Stimulated activated CD8-positive, alpha-beta memory T cell treated with anti-CD3 and anti-CD28 coated beads, Interleukin-4, amount 100 ng/mL, for 4 hours (primary cell): ENCODE measurements at places on chromosomes 6 and 20.

DNA sequence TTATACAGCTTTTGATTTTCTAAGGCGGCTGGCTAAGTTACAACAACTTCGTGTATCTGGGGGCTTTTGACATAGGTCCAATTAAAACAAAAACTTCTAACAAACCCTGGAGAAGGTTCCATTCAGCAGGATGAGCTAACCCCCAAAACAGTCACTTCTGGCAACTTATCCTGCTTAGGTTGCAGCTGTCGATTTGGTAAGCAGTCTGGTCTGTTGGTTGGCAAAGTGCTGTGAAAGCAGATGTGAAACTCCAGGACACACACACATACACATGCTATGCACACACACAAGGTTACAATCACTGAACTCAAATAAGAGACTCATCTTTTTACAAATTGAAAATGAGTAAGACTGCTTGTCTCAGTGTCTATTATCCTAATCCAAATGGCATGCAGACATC lies 119.0 kb upstream of the STMND1 start:
- DNase-seq, result no peak

DNA sequence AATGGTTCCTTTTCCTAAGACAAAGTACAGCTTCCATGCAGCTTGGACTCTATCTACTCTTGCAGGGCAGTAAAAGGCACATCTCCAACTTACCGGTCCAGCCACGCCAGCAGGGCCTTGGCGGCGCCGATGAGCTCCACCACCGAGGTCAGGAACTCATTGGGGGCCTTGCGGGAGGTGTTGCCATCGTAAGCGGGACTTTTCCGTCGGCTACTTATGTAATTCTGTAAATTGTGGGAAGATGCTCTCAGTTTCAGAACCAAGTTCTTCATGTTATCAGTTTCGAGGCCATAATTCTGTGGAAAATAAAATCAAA lies 68.5 kb downstream of the CNKSR3 start:
- DNase-seq, result no peak

GRCh38 chr6:165649166-165650137 lies 13.6 kb downstream of the PDE10A start:
- no peak for DNase-seq

- no peak for DNase-seq
These were observed 27.8 kb downstream of the RNF8 start for GRCh38 chr6:37381579-37381978.

GRCh38 chr6:20978151-20978614 lies 443.9 kb downstream of the CDKAL1 start:
- DNase-seq, result no peak

- no peak for DNase-seq
These were observed 36.1 kb upstream of the CHRNA4 start for GRCh38 chr20:63397155-63397843.

GRCh38 chr20:20373091-20373571 lies 5.2 kb downstream of the INSM1 start:
- no peak for DNase-seq

DNA sequence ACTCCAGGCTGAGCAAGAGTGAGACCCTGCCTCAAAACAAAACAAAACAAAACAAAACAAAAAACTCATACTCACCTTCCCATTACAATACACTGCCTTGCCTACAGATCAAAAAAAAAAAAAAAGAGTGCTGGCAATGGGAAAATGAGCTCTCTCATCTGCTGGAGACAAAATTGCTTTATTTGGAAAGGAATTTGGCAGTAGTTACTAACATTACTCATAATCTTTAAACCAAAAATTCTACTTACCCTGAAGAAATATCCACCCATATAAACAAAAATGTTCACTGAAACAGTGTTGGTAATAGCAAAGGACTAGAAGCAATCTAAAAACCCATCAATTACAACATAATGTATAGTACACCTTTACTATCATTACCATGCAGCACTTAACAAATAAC lies 120.4 kb downstream of the RNGTT start:
- no peak for DNase-seq

DNA sequence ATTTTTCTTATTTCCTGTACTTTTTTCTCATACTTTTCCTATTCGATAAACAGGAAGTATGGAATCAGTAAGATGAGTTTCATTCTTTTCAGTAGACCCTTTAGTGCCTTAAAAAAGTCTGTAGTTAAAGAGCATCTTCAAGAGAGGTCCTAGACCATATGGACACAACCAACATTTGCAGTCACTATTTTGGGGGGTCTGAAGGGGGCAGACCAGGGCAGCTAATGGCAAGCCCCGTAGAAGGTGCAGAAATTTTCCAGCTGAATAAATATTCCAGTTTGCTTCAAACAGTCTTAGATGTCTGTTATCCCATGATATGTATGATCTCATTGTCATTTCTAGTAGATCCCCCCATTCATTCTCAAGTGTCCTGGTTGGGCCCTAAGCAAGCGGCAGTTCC lies 52.8 kb downstream of the MAP3K5 start:
- DNase-seq, result no peak

- DNase-seq, result no peak
These were observed 6.9 kb downstream of the TP53INP2 start for GRCh38 chr20:34710861-34711574.

DNA sequence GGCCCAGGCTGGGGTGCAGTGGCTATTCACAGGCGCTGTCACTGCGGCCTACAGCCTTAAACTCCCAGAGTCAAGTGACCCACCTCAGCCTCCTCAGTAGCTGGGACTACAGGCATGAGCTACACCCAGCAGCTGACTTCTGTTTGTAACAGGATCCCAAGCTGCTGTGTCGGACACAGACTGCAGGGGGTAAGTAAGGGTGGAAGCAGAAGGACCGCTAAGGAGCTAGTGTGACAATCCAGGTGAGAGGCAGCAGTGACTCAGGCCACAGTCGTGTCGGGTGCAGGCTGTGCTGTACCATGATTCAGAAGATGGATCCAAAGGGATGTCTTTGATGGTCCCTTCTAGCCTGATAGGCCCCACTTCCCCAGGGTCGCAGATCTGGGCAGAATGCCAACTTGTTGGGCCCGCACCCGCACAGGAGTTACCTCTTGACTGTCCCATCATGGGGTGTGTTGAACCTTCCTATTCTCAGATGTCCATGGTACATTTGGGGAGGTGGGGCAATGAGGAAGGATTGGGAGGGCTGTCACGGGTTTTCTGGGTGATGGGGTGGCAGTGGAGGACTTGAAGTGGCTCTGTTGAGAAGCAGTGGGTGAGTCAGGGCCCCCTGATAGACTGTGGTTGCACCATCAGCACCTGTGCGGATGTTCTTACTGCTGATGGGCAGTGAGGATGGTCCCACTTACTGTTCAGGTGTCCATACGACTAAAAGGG lies 25.3 kb downstream of the AAR2 start:
- DNase-seq, result no peak

DNA sequence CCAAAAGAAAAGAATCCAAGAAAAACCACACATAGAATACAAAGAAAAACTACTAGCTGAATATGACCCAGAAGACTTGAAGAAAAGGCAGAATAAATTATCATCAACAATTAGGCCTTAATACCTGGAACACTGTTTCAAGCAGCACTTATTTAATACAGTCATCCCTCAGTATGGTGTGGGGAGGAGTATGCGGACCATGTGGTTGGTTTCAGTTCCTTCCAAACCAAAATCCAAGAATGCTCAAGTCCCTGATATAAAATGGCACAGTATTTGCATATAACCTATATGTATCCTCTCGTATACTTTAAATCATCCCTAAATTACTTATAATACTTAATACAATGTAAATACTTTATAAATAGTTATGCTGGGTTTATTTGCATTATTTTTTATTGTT lies 16.1 kb downstream of the CDK19 start:
- DNase-seq, result no peak

- no peak for DNase-seq
These were observed 37.0 kb downstream of the PLCG1 start for GRCh38 chr20:41174373-41174772.

- DNase-seq, result no peak
These were observed 11.9 kb upstream of the MYCT1 start for GRCh38 chr6:152685819-152686218.

GRCh38 chr20:54179946-54180345 lies 6.2 kb upstream of the CYP24A1 start:
- DNase-seq, result no peak

DNA sequence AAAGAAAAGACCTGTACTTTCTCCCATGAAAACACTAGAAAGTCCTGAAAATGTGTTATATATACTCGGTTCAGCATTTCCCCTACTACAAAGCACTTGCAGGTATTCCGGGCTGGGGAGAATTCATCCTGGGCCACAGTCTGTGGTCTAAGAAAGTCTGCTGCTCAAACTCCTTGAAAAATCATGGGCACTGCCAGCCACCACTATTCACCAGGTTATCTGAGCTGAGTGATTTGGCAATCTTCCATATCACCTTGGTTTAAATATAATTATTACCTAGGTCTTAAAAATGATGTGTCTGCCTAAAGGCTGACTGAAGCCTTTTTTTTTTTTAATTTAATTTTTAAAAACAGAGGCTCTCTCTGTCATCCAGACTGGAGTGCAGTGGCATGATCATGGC lies 11.3 kb downstream of the FKBP5 start:
- DNase-seq, result no peak

DNA sequence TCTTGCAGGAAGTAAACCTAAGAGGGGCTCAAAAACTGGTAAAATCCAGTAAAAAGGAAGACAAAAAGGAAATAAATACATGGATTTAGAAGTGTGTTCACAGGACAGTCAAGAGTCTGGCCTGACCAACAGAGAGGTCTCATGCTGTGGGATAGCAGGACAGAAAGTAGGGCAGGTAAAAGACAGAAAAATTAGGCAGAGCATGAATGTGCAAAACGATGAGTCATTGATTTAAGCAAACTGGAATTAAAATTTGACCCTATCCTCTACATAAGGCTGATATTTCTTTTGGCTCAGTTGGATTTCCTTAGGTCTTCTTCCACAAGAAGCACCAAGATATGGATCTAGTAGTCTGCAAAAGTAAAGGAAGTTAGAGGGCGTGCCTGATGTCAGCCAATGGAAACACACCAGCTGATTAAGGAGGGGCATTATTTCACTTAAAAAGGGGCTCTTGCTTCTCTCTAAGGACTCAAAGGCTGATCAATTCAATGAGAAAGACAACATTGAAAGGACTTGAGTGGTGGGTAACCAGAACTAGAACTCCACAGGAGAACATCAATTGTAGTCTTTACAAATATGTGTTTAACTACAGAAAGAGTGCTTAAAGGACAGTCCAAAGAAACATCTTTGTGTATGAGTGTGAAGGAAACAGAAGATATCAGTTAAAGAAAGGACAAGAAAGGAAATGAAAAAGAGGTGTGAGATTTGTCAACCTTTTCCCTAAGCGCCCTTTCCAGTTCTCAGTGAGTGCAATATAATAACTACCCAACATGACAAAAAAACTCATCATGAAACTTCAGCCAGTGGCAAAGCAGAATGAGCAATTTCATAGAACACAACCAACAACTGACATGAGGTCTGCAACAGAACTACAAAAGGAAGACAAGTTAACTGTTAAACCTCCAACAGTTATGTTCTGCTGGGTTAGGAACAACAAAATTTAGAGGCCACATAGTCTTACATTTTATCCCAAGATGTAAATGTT lies 19.4 kb upstream of the MYB start:
- no peak for DNase-seq

GRCh38 chr6:36499918-36500317 lies 47.4 kb downstream of the STK38 start:
- no peak for DNase-seq

GRCh38 chr20:51884561-51884960 lies 82.2 kb upstream of the SALL4 start:
- DNase-seq, result no peak

DNA sequence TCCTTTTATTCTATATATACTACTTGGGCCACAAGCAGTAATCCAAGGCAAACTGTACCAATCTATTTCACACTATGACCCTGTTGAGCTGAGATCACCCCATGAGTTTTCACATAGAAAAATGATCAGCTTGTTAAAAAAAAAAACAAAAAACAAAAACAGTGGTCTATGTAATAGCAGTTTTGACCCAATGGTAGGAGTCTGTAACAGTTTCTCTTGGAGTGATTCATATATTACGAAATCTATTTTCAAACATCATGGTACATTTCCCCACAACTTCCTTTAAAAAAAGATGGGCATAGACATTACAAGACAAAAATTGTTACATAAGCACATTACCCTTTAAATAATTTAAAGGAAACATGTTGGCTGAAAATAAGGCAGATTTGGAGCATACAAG lies 78.1 kb downstream of the PRSS35 start:
- no peak for DNase-seq

GRCh38 chr6:50608421-50608820 lies 104.9 kb upstream of the TFAP2D start:
- no peak for DNase-seq

GRCh38 chr6:44702292-44702691 lies 314.8 kb downstream of the CDC5L start:
- DNase-seq, result no peak

DNA sequence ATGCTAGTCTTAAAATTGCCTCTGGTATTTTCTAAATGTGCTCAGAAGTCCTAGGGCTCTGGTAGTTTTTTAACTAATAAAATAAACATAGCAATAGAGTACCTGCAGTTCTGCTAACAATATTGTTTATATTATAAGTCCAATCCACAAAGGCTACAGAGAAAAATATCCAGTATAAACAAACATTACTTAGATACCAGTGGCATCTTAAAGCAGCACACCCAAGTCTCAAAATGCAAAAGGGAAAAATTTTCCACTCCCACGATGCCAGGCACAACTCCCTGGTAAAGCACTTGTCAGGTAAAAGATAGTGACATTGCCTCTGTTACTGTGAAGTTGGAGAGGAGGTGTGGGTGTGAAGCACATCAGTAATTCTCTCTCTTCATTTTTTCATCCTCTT lies 123.3 kb downstream of the OGFRL1 start:
- DNase-seq, result no peak
